ENCODE measurements at places on chromosomes 3 and 15.

GRCh38 chr3:151775314-151776258 lies 38.3 kb upstream of the AADAC start:
- DNase-seq: no peak

DNA sequence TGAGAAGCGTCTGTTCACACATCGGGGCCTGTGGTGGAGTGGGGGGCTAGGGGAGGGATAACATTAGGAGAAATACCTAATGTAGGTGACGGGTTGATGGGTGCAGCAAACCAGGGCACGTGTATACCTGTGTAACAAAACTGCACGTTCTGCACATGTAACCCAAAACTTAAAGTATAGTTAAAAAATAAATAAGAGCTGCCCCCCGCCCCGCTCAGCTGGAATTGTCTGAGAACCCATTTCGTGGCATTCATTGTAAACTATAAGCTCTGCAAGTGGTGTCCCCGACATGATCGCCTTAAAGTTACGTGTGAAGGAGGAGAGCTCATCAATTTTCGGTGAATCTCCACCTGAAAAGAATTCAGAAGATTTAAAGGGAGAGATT lies 7.3 kb upstream of the LIPH start:
- no peak for DNase-seq

GRCh38 chr3:183517607-183518006 lies 37.9 kb downstream of the KLHL6 start:
- no peak for DNase-seq

DNA sequence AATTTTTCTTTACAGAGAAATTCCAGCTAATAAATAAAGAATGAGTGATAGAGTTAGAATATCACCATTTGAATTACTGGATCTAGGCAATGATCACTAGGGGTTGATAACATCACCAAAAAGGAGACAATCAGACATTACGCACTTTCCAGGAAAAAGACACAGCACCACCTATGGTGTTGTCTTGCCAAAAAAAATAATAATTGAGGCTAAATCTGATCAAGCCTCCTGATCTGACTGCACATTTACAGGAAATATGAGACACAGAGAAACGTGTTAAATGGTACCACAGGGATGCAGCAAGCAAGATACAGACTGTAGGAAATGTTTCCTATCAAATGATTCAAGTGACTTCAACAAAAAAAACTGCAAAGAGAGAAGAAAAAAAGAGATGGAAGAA lies 92.8 kb downstream of the EOMES start:
- no peak for DNase-seq

DNA sequence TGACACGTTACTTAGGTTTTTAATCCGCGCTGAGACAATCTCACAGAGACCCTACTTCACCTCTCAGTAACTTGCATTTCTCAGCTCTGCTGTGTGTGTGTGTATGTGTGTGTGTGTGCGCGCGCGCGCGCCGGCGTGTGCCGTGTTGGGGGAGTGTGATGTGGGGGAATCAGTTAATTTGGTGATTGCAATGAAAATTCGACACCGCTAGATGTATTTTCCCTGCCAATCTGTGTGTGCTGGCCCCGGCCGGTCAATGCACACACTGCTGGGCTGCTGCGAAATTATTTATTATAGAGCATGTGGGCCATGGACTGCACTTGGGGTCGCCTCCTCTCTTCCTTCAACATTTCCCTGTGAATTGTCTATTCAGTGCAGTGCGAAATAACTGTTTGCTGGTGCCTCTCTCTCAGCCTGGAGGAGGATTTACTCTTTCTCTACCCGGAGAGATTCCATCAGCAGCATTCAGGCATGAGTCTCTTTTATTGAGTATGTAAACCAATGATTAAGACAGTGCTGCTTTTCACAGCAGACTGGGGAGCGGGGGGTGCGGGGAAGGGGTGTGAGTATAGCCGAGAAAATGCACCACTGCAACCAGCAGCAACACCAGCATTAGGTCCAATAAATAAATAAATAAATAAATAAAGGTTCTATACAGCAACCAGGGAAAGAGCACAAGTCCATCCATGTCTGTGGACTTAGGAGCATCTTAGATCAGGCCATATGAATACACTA lies 2.9 kb downstream of the CADM2 start:
- no peak for DNase-seq

DNA sequence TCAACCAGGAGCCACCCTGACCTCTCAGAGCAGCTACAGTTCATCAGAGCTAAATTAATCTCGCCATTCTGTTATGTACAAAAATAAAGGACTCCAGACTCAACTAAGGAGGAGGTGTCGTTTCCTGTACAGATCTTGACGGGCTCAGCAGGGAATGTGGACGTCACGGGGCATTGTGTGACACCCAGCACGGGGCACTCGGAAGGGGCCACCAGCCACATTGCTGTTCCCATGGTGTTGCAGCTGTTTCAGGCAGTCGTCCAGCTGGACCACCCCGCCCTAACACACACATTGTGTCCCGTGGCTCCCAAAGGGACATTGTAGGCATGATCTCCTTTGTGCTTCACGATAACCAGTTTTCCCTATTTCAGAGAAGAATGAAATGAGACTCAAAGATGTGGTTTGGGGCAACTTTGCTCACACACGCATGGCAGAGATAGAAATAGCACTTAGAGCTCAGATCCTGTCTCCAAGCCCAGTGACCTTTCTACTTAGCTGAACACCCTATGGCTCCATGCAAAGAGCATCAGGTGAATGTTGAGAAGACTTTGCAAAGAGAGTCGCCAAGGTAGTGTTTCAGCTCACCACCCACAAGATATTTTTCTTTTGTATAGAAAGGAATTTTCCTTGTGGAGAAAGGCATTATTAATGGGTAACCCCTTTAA lies 5.5 kb downstream of the SSUH2 start:
- no peak for DNase-seq

- DNase-seq: no peak
Observed at GRCh38 chr3:76765511-76765910, 274.4 kb upstream of the ROBO2 start.

- no peak for DNase-seq
Observed at GRCh38 chr3:45688194-45688881, 858 bp upstream of the SACM1L start.

GRCh38 chr3:172140499-172141391 lies 101.4 kb downstream of the FNDC3B start:
- DNase-seq: no peak

- no peak for DNase-seq
Observed at GRCh38 chr3:14534516-14535191, 5.5 kb downstream of the GRIP2 start.

DNA sequence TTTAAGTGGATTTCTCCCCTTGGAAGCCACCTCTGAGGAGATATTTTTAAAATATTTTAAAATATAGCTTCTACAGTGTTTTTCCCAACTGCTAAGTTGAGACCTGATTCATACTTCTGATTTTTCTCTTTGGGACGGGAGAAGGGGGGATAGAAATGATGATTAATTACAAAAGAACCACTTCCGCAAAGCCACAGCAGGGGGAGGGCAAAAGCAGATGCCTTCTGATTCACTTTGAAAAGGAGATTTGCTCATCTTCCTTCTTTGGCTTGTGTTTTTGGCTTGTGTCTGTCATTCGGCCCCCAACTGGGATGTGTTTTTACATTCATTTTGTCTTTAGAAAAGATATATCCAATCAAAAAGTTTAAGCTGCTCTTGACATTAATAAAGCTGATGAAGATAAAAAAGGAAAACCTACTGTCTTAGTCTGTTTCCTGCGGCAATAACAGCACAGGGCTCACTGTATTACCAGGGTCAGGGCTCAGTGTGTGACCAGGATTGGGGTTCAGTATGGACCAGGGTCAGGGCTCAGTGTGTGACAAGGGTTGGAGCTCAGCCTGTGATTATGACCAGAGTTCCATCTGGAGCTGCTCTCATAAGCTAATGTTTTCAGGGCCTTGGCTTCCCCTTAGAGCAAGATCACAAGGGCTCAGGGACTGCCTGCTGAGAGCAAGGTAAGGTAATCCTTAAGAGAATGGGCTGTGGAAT lies 223.2 kb downstream of the MTHFS start:
- no peak for DNase-seq

DNA sequence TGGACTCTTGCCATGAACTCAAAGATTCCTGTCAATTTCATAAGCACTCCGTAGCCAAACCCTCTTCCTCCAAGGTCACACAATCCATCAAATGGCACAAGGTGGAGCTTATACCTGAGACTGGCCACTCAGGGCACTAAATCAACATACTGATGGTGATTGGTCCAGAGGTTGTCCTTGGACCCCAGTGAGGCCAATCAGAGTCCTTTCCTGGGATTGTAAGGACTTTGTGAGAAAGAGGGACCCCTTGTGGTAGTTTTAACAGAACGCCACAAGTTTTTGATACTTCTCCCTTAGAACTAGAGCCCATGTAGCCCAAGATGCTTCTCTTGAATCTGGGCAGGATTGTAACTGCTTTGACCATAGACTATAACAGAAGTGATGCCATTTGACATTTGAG lies 44.4 kb upstream of the LARS2 start:
- no peak for DNase-seq

DNA sequence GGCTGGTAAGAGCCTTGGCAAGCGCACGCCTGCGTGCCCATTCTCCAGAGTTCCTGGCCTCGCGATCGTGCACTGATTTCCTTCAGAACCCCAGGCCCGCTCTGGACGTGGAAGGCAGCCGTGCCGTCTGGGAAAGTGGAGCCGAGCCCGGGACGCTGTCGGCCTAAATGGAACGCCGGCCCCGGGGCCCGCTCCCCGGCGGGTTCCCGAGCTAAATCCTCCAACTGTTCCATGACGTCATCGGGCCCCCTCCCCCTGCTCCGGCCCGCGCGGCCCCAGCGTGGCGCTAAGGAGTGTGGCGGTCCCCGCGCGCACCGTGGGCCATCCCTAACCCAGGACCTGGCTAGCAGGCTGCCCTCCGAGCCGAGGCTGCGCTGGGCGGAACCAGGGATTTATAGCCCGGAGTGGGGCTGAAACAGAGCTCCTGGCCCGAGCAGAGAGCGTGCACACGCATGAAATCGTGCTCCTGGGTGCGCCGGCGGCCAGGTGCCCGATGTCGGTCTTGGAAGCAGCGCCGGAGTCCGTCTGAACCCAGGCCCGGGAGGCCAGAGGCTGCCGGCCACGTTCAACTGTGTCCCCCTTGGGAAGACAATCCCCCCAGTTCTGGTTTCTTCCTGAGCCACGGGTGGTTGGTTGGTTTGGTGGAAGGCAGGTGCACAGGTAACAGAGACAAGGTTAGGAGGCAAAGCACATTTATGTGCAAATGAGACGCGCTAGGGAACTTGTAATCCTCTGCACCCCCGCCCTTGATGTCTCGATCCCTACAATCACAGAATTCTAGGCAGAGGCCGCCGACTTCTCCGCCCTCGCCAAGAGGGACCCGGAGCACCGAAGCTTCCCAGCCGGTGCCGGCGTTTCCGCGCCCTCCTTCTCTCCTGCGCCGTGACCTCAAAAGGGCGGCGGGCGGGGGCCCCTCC lies 84.9 kb upstream of the ETV5 start:
- DNase-seq: no peak

DNA sequence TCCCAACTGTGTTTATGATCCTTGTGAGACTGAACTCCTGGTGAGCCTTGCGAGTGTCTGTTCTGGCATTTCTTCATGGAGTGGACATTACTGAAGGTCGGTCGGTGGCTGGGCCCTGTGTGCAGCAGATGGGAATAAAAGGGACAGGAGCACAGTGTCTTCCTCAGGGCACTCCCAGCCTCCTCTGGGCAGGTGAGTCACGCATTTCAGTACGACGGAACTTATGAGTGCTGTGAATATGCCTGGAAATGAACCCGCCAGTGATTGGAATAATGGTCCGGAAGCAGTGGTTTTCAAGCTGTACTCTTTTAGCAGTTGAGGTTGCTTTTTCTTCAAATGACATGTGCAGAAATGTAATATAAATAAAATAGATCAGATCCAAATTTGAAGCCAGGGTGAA lies 55.1 kb downstream of the LARS2 start:
- DNase-seq: no peak

DNA sequence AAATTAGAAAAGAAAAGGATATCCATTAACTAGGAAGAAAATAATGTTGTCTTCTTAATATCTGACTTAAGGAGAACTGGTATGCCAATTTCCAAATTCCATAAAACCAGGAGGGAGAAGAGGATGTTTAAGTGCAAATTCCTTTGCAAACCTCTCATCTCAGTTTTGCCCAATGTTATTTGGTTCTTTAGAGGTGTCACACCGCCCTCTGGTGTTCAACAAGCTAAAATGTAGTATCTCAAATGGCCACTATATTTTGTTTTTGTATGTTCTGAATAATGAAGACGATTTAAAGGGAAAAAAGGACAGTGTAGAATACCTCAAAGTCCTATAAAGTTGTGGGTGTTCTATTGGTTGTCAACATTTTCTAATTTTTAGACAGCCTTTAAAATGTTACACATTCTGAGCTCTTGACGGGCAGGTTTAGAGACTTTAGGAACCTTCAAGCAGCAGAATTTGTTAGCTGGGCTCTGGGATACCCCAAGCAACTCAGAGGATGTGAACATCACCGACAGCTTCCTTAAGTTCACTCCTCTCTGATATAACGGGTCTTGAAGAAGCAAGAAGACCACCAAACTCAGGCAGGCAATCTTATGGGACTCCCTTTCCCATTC lies 458.3 kb downstream of the MFSD1 start:
- DNase-seq: no peak

GRCh38 chr15:80587816-80588456 lies 107.2 kb upstream of the ABHD17C start:
- no peak for DNase-seq

DNA sequence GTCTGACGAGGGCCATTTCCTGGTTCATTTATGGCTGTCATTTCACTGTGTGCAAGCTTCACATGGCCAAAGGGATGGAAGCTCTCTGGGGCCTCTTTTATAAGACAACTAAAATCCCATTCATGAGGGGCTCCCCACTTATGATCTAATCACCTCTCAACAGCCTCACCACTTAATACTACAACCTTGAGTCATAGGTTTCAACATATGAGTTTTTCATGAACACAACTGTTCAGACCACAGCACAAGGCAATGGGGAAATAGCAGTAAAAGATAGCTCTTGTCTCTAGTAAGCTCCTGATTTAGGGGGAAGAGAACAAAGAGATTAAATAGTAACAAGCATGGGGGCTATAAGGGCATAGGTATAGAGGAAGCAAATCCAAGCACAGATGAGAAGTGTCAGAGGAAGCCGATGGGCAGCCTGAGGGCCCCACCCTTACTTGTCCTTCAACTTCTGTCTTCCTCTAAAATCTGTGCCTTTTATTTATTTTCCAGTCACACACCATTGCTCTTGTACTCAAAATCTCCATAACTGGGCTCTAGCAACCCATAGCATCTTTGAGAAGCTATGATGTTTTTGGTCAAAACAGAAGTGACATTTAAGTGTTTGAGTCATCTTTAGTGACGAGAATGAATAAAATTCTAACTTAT lies 329.1 kb downstream of the UNC13C start:
- DNase-seq: no peak

DNA sequence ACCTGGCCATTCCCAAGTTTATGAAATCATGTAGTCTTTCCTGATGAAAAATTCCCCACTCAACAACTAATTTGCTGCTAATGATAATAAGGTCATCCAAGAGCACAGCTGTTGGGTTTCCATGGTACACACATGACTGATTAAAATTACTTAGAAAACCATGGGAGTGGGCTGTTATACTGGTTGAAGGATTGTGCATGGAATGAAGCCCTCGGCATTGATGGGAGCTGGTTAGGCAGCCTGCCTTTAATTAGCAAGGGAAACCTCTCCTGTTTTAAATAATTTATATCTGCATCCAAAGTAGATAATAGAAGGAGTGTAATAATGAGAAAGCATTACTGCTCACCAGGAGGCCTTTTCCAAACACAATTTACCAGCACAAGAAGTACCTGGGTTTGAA lies 235.1 kb upstream of the CFAP20DC start:
- DNase-seq: no peak

GRCh38 chr15:82122746-82123400 lies 77.1 kb upstream of the MEX3B start:
- no peak for DNase-seq

- no peak for DNase-seq
Observed at GRCh38 chr3:13575459-13576061, 26.6 kb downstream of the FBLN2 start.
